ENCODE measurements at places on chromosomes 7 and 10.
A peak's percentile ranks its signal among the peaks of the same experiment; 100 is the strongest.

DNA sequence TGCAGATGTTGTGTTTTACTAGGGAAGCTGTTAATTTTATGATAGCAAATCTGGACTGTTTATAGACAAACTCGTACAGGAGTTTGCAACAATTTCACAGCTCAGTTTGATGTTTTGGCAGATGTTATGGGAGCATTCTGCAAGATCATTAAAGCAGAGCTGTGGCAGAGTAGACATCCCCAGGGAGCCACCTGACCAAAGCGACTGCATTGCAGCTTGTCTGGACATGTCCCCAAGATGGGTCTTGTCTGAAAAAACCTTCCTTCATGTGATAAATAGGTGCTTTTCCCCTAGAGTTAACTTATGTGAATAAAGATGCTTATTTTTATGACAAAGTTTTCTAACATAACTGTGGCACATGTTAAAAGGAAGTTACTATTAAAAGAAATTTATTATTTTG, 91.2 kb upstream of the GPR141 start:
- no peak for DNase-seq
- no peaks in the 10 kb centered on the region for H3K27me3 ChIP-seq
- no peaks in the 10 kb centered on the region for H3K4me1 ChIP-seq
- no peak overlapping the region for H3K4me3 ChIP-seq
- no peak overlapping the region for H3K27ac ChIP-seq

- no peak overlapping the region for H3K27ac ChIP-seq
- H3K4me1 ChIP-seq, result no peaks in the 10 kb centered on the region
- no peak for DNase-seq
- H3K27me3 ChIP-seq, result no peaks in the 10 kb centered on the region
- no peaks in the 10 kb centered on the region for H3K36me3 ChIP-seq
Observed at GRCh38 chr10:95661818-95662217, 5.3 kb upstream of the ALDH18A1 start.

GRCh38 chr7:101165958-101166647, 734 bp upstream of the VGF start:
- peaks cover 25% of the 10 kb centered on the region for H3K27me3 ChIP-seq
- peak overlapping the region; percentile 57 for H3K4me3 ChIP-seq
- DNase-seq, result no peak
- peaks cover 38% of the 10 kb centered on the region for H3K4me1 ChIP-seq
- H3K36me3 ChIP-seq, result no peaks in the 10 kb centered on the region

GRCh38 chr10:58027426-58027825, 240.3 kb downstream of the IPMK start:
- no peaks in the 10 kb centered on the region for H3K4me1 ChIP-seq
- H3K27ac ChIP-seq, result no peak overlapping the region
- DNase-seq, result no peak
- no peak overlapping the region for H3K4me3 ChIP-seq

GRCh38 chr7:70694434-70694970, 437.4 kb upstream of the GALNT17 start:
- DNase-seq, result peak; percentile 65
- H3K36me3 ChIP-seq, result no peaks in the 10 kb centered on the region
- H3K4me3 ChIP-seq, result peak overlapping the region; percentile 92
- H3K27me3 ChIP-seq, result peaks cover 2% of the 10 kb centered on the region
- H3K4me1 ChIP-seq, result peaks cover 13% of the 10 kb centered on the region
- peak overlapping the region; percentile 84 for H3K27ac ChIP-seq

DNA sequence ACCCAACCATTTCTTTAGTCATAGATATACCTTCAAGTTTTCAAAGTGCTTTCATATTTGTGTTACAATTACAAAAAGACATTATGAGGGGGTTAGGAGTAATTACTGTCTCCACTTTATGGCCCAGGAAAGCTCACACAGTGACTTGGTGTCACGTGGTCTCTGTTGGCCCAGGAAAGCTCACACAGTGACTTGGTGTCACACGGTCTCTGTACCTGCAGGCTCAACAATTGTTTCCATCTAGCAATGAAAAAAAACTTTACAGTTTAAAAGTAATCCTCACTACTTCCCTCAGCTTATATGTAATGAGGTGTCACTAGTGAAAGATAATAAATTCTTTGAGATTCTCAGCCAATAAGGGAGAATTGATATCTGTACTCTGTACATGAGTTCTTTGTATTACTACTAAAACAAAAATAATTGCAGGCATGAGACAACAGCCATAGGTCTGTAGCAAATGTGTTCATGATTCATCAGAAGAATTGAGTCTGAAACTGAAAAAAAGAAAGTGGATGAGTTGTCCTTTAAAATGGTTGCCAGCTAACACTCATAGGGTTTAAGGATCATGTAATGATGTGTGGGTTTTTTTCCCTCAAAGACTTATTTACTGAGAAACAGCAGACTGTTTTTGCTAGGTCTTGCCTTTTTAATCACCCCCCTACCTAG, 10.9 kb downstream of the OGDH start:
- no peaks in the 10 kb centered on the region for H3K4me1 ChIP-seq
- H3K27ac ChIP-seq, result no peak overlapping the region
- no peaks in the 10 kb centered on the region for H3K36me3 ChIP-seq
- DNase-seq, result no peak
- no peaks in the 10 kb centered on the region for H3K27me3 ChIP-seq
- H3K4me3 ChIP-seq, result no peak overlapping the region

GRCh38 chr10:123870260-123870659, 21.3 kb downstream of the CPXM2 start:
- H3K4me3 ChIP-seq, result no peak overlapping the region
- peak; percentile 38 for DNase-seq

- H3K4me3 ChIP-seq, result no peak overlapping the region
- H3K4me1 ChIP-seq, result no peaks in the 10 kb centered on the region
- no peaks in the 10 kb centered on the region for H3K36me3 ChIP-seq
- DNase-seq, result no peak
- no peaks in the 10 kb centered on the region for H3K27me3 ChIP-seq
Observed at GRCh38 chr10:12588091-12588860, 238.9 kb downstream of the CAMK1D start.

GRCh38 chr7:94406696-94407095, 12.0 kb downstream of the COL1A2 start:
- H3K4me3 ChIP-seq, result no peak overlapping the region
- H3K36me3 ChIP-seq, result peaks cover 20% of the 10 kb centered on the region
- DNase-seq, result no peak

GRCh38 chr7:40571796-40572195, 437.0 kb downstream of the SUGCT start:
- H3K27me3 ChIP-seq, result no peaks in the 10 kb centered on the region
- H3K4me1 ChIP-seq, result peaks cover 10% of the 10 kb centered on the region
- DNase-seq, result no peak
- H3K27ac ChIP-seq, result no peak overlapping the region
- no peak overlapping the region for H3K4me3 ChIP-seq

- no peak overlapping the region for H3K27ac ChIP-seq
- no peaks in the 10 kb centered on the region for H3K36me3 ChIP-seq
- DNase-seq, result peak; percentile 7
- H3K4me3 ChIP-seq, result no peak overlapping the region
- H3K27me3 ChIP-seq, result no peaks in the 10 kb centered on the region
- H3K4me1 ChIP-seq, result peaks cover 6% of the 10 kb centered on the region
Observed at GRCh38 chr10:125549653-125550052, 133.3 kb downstream of the TEX36 start.

DNA sequence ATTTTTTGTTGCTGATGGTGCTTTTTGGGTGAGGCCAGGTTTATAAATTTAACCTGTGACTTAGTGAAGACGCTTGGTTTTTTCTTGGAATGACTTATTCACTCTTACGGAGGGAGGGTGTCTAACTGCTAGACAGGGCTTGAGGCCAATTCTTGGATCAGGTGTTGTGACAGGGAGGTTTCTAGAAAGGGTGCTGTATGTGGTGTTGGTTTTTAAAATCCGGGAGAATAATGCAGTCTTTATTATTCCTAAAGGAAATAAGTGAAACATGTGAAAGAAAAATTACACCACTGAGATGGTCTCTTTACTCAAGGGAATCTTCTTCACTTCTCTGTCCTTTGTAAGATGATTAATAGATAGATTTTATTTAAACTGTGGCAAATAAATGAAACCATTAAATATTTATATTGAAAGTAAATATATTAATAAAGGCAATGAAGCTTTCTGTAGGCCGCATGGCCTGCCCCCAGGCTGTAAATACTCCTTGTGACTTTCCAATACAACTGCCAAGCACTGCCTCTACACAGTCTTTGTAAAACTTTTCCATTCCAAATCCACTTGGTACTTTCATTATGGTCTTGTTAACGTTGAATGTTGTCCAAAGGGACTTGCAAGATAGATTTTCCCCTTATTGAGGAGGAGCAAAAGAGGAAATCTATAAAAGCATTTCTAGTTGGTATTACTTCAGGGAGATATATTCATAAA, 323.1 kb downstream of the SUGCT start:
- no peak for DNase-seq
- H3K4me3 ChIP-seq, result no peak overlapping the region
- H3K4me1 ChIP-seq, result 0 out of 2 replicates have a peak, but pooled peaks cover 3% of the 10 kb centered on the region
- no peaks in the 10 kb centered on the region for H3K27me3 ChIP-seq
- no peaks in the 10 kb centered on the region for H3K36me3 ChIP-seq
- H3K27ac ChIP-seq, result no peak overlapping the region

- H3K4me3 ChIP-seq, result no peak overlapping the region
- no peaks in the 10 kb centered on the region for H3K36me3 ChIP-seq
- no peak for DNase-seq
- no peaks in the 10 kb centered on the region for H3K4me1 ChIP-seq
- no peak overlapping the region for H3K27ac ChIP-seq
Observed at GRCh38 chr7:79458796-79459195, 5.3 kb upstream of the MAGI2 start.

- no peaks in the 10 kb centered on the region for H3K36me3 ChIP-seq
- no peak for DNase-seq
- H3K27ac ChIP-seq, result no peak overlapping the region
- no peak overlapping the region for H3K4me3 ChIP-seq
Observed at GRCh38 chr7:140010194-140010895, 52.4 kb downstream of the PARP12 start.

GRCh38 chr7:95200741-95201140, 123.6 kb downstream of the PON1 start:
- H3K27ac ChIP-seq, result no peak overlapping the region
- H3K36me3 ChIP-seq, result no peaks in the 10 kb centered on the region
- DNase-seq, result no peak
- H3K27me3 ChIP-seq, result no peaks in the 10 kb centered on the region
- H3K4me1 ChIP-seq, result no peaks in the 10 kb centered on the region
- H3K4me3 ChIP-seq, result no peak overlapping the region

DNA sequence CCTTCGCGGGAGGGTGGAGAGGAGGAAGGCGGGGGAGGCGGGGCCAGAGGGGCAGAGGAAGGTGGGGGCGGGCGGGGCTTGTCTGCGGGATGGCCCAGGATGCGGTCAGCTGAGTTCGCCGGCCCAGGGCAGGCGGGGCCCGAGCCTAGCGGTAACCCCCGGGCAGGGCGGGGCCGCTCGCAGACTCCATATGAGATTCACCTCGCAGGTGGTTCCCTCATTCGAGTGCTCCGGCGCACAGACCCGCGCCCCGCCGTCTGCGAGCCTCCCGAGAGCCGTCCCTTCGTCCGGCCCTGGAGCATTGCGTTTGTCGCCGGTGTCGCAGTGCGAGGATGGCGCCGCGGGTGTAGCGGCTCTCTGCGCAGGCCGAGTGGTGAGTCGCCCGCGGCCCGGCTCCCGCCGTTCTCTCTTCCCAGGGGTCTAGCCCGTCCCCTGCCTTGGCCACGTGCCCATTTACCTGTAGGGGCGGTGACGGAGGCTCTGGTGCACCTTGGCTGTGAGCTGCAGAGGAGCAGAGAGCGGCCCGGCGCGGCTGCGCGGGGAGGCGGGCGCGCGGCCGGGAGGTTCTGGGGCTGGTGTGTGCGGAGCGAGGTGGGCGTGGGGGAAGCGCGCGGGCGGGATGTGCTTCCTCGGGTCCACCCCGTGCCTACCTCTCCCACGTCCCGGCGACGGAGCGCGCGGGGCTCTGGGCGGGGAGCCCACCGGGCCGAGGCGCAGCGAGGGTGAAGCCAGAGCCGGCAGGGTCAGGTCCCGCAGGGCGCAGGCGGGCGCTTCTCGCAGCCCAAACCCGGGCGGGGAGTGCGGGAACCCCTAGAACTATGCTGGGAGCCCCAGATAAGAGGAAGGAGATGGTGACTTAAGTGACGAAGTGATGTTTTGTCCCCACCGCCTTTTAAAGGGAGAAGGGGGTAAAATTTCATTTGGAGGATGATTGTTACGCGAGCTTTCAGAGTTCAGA, at the start of gene UPP1:
UPP1 (plus strand) TSS at position 220 of the 958 bp plus-strand sequence. CDS start 5,519 bp downstream, outside the sequence.
- DNase-seq, result no peak
- H3K27ac ChIP-seq, result peak within 1 kb of the TSS; percentile 70
- H3K4me3 ChIP-seq, result peak within 1 kb of the TSS; percentile 64
- peaks cover 6% of the 10 kb centered on the region for H3K36me3 ChIP-seq
- H3K27me3 ChIP-seq, result no peaks in the 10 kb centered on the region
- peaks cover 9% of the 10 kb centered on the region for H3K4me1 ChIP-seq

DNA sequence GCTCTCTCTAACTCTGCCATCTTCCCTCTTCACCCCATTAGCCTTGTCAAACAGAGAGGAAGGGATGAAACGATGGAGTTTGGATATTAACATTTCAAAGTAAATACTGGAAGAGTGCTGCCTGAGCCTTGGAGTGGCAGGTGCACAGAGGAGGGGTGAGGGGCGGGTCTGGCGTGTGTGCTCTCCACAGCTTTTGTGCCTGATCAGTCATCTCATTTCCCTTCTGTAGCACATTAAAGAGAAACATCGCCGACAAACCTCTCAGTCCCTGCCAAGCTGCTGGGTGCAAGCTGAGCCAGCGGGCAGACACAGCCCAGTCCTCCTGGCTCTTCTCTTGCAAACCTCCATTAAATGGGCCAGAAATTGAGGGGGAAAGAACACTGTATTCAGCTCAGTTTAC, 76.2 kb downstream of the SLIT1 start:
- H3K27me3 ChIP-seq, result no peaks in the 10 kb centered on the region
- H3K4me3 ChIP-seq, result no peak overlapping the region
- no peaks in the 10 kb centered on the region for H3K36me3 ChIP-seq
- DNase-seq, result no peak
- 0 out of 2 replicates have a peak, but pooled peaks cover 2% of the 10 kb centered on the region for H3K4me1 ChIP-seq
- H3K27ac ChIP-seq, result no peak overlapping the region

- peaks cover 1% of the 10 kb centered on the region for H3K27me3 ChIP-seq
- H3K4me1 ChIP-seq, result no peaks in the 10 kb centered on the region
- no peaks in the 10 kb centered on the region for H3K36me3 ChIP-seq
- DNase-seq, result no peak
- no peak overlapping the region for H3K27ac ChIP-seq
- no peak overlapping the region for H3K4me3 ChIP-seq
Observed at GRCh38 chr7:111527545-111527944, 34.7 kb downstream of the IMMP2L start.

GRCh38 chr7:27184337-27185012, 557 bp downstream of the HOXA11 start:
- peaks cover 100% of the 10 kb centered on the region for H3K27me3 ChIP-seq
- peaks cover 9% of the 10 kb centered on the region for H3K4me1 ChIP-seq
- H3K27ac ChIP-seq, result no peak overlapping the region
- DNase-seq, result no peak
- H3K4me3 ChIP-seq, result no peak overlapping the region

DNA sequence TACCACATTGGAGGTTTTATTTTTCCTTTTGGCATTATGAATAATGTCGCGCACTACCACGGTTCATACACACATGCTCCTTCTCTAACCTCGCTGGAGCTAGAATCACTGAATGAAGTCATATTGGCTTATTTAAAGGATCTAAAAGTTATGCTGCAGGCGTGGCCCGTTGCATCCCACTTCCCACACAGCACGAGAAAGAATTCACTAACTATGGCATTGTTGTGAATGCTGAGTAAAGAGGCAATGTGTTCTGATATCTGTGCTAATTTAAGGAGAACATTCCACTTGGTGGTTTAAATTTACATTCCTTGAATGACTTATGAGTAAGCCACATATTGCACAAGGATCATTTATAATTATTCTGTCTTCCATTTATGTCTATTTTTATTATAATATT, 20.7 kb downstream of the TCERG1L start:
- H3K36me3 ChIP-seq, result no peaks in the 10 kb centered on the region
- DNase-seq, result no peak
- H3K27me3 ChIP-seq, result no peaks in the 10 kb centered on the region
- no peaks in the 10 kb centered on the region for H3K4me1 ChIP-seq
- H3K27ac ChIP-seq, result no peak overlapping the region

All from H1 (cell line).